ENCODE measurements at places on chromosomes 6 and 20.

DNA sequence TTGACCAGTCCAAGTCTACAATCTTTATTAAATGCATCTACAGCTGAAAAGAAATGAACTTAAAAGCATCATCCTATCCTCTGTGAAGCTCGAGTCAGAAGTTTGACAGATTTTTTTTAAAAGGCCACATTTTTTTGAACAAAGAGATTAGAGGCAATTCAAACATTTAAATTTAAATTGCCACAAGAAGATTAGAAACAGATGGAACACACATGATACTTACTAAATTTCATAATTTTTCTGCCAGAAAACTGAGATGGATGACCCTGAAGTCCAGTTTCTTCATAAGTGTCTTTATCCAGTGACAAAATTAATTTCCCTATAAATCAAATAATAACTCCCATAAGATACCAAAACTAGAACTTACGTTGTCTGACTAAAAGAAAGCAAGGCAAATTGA lies 4.3 kb downstream of the RPP40 start:
- DNase-seq, result no peak

DNA sequence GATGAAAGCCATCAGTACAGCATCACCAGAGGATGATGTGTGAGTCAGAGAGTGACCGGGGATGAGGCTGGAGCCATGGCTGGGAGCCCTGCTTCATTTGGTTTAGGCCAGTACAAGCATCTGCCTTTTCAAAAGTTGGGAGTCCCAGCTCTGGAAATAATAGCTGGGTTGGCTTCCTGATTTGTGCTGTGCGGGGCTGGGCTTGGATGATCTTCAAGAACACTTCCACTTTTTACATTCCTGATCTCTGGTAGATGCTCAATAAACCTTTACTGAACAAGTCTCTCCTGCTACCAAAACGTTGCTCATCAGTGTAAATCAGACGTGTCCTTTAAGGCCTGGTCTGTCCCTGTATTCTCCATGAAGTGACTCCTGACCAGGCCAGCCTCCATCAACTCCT lies 44.1 kb upstream of the ADGRF4 start:
- no peak for DNase-seq

- DNase-seq, result no peak
Observed at GRCh38 chr20:19978511-19979210, 38.5 kb upstream of the NAA20 start.

- DNase-seq, result no peak
Observed at GRCh38 chr6:20918868-20919267, 384.6 kb downstream of the CDKAL1 start.

DNA sequence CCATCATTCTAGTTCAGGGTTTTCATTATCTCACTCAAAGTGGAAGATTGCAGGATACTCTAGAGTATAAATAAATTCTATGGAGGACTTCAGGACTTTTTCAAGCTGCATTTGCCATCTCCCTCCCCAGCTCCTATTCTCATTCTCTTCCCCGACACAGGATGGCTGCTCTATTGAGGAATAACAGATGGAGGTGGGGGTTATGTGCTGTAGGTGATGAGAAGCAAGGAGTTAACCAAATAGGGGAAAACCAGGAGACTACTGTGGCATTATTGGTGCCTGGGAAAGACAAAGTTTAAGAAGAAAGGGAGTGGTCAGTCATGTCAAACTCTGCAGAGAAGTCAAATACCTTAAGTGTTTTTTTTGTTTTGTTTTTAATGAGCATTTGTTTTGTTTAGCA lies 109.3 kb downstream of the GRIK2 start:
- DNase-seq, result no peak

GRCh38 chr6:11585426-11586016 lies 48.0 kb downstream of the TMEM170B start:
- no peak for DNase-seq
